ENCODE measurements at places on chromosomes 2 and 18.
A peak's percentile ranks its signal among the peaks of the same experiment; 100 is the strongest.

DNA sequence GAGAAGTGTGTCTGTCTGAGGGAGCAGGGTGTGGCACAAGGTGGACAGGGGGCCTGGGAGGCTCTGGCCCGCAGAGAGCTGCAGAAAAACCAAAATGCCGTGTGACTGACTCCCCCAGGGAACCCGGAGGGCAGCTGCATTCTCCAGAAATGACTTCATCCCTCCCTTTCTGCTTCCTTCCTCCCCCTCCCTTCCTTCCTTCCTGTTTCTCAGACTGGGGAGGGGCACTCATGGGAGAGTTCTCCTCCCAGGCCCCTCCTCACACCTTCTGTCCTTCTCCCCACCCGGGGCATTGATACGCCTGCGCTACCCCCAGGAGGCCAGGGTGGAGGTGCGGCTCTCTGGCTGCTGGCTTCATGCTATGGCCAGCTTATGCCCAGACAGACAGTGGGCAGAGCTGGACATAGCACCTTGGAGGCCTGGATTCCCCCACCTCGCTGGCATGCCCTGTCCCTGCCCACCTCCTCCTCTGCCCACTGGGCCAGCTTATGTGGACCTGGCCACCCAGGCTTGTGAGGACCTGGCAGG lies 8.2 kb upstream of the GPR17 start:
- DNase-seq = peak; percentile 89

- DNase-seq = no peak
Observed at GRCh38 chr2:74037379-74037860, 52.7 kb downstream of the TET3 start.

DNA sequence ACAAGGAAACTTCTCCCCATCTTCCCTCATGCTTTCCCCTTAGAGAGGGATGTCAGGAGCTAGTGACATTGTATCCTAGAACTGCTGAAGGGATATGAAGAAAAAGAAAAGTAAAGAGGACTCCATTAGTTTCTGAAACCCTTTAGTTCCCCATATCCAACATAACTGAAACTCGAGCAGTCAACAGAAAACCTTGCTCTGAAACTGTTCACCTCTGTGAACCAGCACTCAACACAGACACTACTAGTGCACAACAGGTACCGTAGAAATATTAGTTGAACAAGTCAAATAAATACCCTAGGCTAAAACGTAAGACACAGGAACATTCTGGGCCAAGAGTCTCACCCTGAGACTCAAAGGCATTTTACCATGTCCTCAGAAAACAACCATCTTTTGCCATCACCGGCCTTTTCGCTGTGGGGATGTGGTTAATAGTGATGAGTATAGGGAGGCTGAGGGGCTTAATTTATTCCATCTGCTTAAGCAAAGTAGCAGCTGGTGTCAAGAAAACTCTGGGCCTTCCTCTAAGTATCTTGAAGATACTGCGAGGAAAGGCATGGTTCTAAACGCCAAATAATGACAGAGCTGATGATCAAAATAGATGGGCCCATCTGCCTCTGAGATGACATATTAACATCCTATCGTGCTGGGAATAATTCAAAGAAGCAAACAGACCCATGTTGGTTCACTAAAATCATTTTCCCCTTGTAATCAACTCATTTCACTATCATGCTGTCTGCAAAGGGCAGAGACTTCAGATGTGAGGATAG lies 156.8 kb downstream of the STK39 start:
- no peak for DNase-seq

- DNase-seq = no peak
Observed at GRCh38 chr2:57804971-57805370, 241.6 kb upstream of the VRK2 start.

- DNase-seq = peak; percentile 75
Observed at GRCh38 chr2:117128461-117128860, 686.0 kb upstream of the DDX18 start.

DNA sequence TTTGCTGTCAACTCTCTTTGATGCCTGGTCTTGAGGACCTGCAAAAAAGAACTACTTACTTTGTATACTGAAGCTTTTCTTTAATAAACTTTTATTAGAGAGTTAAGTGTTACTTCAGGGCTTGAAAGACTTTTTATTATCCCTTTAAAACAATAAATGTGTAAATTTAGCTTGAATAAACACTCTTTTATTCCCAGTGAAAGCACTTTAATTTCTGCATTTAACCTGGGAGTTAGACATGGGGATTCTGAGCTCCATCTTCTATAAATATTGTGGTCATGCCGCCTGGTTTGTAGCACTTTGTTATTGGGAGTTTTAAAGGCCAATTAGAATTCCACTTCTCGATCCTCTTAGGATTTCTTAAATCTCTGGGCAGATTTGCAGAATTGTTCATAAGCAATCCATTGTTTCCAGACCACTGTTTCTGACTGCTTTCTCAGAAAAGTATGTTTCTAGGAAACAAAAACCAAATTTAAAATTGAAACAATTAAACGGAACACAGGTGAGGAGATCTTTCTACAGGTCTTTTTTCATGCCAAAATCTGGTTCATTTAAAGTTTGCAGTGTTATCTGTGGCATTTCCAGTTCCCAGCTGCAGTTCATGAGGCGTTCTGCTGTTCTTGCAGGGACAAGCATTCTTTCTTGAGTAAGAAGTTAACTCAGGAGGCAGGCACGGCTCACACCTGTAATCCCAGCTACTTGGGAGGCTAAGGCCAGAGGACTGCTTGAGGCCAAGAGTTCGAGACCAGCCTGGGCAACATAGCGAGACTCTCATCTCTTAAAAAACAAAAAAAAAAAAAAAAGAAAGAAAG lies 18.1 kb upstream of the E2F6 start:
- DNase-seq = no peak

DNA sequence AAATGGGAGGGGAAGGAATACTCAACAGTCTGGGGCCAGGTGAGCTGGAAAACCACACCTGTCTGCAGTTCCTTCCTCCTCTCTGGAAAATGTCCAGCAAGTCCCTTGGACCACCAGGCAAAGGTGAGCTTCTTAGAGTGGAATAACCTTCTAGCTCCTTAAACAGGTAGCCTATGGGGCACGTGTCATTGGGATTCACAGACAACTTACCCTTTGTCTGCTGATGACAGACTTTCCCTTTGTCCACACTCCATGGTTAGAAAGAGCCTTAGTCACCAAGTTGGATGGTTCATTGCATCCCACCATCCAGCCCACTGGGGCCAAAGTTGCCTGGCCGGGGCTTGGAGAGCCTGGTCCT lies 98.0 kb upstream of the ITGA6 start:
- DNase-seq = no peak

DNA sequence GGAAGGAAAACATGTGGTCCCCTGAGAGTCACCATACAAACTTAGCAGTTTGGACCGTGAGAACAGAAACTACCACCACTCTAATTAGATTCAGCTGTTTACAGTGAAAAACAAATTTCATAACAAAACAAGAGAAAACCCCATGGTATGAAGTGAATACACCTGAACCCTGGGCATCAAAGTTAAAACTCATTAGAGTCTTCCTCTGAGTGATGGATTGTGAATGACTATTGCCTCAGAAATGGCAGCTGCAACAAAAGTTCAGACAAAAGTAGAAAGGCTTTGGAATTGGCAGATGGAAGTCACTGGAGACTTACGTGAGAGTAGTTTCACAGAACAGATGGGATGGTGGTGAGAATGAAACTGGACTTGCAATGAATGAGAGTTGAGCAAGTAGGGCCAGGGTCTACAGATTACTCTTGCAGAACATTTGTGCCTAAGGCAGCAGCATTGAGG lies 98.0 kb downstream of the AAK1 start:
- DNase-seq = no peak

- no peak for DNase-seq
Observed at GRCh38 chr2:74025971-74026612, 41.4 kb downstream of the TET3 start.

DNA sequence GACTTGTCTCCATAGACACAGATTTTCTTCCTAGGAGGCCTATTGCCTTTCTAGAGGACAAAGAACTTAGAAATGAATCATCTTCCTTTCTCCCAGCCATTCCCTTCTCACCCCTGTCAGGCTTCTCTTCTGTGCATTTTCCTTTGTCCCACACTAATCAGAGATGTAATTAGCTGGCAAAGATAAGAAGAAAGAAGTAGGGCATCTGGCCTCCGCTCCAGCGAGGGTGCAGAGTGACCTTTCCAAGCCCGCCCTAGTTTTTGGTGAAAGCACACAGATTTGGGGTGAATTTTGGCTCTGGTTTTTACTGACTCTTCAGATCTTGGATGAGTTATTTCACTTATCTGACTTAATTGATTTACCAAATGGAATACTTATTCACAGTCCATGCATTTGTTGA lies 626.5 kb downstream of the ZEB2 start:
- DNase-seq = no peak

GRCh38 chr18:11807233-11807632 lies 44.0 kb upstream of the CHMP1B start:
- no peak for DNase-seq
